ENCODE measurements at places on chromosomes 16 and 17.

- DNase-seq, result no peak
These were observed 23.6 kb downstream of the ALOX15B start for GRCh38 chr17:8062435-8062806.

GRCh38 chr17:31128241-31128640 is 33.5 kb downstream of the NF1 start:
- no peak for DNase-seq

DNA sequence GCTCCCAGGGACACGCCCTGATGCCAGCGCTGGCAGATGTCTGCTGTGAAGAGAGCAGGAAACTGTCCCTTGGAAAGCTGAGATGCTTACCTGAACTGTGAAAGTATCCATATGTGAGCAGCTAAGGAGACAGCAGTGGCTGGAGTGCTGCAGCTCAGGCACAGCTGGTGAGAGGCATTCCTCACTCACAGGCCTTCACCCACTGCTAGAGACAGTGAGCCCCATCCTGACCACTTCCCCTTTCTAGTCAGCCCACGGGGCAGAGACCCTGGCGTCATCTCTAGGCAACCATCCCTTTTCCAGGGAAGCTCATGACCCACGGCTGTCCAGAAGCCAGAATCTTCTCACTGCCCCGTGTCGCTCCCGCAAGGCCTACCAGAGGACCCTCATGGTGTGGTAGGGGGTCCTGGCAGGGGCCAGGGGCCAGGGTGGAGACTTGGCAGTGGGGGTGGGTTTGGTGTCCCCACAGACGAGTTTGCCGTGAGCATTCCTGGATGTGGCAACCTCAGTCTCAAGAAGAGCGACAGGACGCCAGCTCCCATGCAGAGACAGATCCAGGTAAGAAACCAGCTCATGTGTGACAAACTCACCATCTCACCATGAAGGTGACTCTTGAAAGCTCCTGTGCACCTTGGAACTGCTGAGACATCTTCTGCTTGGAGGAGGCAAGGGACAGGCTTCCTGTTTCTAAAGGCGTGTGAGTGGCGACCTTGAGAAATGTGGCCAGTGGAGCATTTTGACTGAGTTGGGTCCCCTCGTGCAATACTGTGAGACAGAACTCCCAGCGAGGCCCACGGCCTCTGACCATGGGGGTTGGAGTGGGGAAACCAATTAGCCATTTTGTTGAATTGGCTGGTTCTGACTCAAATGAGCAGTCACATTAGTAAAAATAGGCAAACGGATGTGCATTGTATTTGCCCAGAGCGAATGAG is at the start of gene SCIMP:
SCIMP (minus strand) TSS at position 216 of the 932 bp plus-strand sequence; CDS start at position 111, 105 bp downstream.
- no peak for DNase-seq

GRCh38 chr17:31061678-31062077 is 33.1 kb upstream of the NF1 start:
- no peak for DNase-seq

GRCh38 chr16:4303973-4304372 is 11.9 kb upstream of the GLIS2 start:
- DNase-seq, result no peak

GRCh38 chr17:12992676-12993075 is 25.2 kb downstream of the ELAC2 start:
- no peak for DNase-seq

GRCh38 chr16:65889533-65889966 is 476.9 kb upstream of the CDH5 start:
- DNase-seq, result no peak

DNA sequence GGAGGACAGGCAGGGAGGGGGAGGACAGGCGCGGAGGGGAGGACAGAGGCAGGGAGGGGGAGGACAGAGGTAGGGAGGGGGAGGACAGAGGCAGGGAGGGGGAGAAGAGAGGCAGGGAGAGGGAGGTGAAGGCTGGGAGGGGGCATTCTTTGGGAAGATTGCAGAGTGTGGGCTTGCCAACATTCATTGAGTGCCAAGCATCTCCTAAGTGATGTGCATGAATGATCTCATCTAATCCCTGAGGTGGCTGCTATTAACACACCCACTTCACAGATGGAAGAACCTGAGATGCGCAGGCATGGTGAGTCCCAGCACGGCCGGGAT is 58.3 kb downstream of the NT5M start:
- DNase-seq, result no peak

- no peak for DNase-seq
These were observed 7.7 kb upstream of the TMEM235 start for GRCh38 chr17:78223765-78224164.

GRCh38 chr16:56551796-56552738 is 12.8 kb upstream of the MT4 start:
- no peak for DNase-seq

- no peak for DNase-seq
These were observed 13.6 kb downstream of the ZC3H7A start for GRCh38 chr16:11783319-11784037.

DNA sequence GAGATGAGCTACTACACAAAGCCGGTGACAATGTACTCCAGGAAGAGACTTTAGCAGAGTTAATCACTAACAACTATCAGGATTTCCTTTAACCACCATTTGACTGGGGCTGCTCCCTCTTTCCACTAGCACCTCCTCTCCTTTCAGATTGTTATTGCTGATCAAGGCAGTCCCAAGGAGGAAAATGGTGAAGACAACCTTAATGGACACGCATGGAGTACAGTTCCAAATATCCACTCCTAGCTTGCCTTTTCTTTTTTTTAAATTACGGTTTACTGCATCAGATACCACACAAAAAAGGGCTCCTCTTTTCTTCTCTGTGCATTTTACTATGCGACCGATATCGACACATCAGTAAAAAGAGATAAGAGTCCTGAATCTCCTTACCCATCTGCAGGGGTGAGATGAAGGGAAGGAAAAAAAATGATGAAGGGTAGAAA is 30.9 kb downstream of the FAM222B start:
- DNase-seq, result no peak

DNA sequence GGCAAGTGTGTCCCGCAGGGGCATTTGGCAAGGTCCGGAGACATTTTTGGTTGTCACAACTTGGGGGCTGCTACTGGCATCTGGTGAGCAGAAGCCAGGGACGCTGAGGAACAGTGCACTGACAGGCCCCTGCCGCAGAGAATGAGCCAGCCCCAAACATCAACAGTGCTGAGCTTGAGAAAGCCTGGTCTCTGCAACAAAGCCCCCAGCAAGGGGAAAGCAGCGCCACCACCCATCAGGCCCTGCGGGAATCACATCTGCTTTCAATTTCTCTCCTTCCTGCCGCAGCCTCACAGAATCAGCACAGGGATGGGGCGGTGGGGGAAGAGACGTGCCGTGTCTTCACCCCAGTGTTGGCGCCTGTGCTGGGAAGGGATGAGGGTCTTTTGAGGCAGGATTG is 14.8 kb upstream of the PRPSAP1 start:
- no peak for DNase-seq

DNA sequence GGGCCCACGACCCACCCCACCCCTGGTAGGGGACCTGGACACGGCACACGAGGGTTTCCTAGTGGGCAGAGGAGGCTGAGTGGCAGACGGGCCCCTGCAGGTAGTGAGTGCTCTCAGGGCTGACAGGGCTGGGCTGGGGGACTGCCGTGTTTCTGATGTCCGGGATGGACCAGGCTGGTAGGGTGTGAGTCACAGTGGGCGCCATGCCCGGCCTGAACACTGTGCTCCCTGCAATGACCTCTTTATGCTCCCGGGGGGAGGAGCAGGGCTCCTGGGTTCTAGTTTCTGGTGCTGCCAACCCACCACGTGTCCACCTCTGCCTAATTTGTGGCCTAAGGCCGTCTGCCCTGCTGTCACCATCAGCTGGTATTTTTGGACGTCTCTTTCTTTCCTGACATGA is 26.3 kb downstream of the ARHGAP23 start:
- no peak for DNase-seq

DNA sequence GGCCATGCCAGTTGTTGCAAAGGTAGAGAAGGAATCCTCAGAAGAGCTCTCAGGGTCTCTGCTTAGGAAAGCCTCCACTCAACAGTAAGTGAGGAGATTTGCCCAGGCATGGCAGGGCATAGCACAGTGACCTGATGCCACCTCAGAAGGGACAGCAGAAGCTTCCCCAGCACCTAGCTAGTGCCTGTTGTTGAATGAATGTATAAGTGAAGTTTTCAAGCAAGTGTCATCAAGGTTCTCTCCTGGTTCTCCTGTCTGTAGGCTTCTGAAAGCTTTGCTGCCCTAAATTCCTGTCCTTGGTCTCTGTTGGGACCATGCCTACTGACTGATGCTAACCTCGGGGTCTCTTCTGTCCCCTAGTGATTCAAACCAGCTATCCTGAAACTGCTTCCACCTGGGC is 114.9 kb upstream of the TBX2 start:
- DNase-seq, result no peak

DNA sequence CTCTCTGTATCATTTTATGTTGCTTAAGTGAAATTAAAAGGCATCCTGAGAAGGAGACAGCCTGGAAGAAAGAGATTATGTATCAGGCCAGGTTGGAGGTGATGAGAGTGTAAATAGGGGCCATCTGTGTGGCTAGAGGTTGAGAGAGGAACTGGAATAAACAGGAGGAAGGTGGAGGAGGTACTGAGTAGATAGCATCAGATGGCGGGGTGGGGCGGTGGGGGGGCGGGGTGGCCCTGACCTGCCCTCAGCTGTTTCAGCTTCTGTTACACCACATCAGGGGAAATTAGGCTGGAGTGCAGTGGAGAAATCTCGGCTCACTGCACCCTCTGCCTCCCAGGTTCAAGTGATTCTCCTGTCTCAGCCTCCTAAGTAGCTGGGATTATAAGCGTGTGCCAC is 6.9 kb upstream of the KCNG4 start:
- DNase-seq, result no peak

- no peak for DNase-seq
These were observed 50.8 kb upstream of the ZCCHC14 start for GRCh38 chr16:87543436-87544191.

DNA sequence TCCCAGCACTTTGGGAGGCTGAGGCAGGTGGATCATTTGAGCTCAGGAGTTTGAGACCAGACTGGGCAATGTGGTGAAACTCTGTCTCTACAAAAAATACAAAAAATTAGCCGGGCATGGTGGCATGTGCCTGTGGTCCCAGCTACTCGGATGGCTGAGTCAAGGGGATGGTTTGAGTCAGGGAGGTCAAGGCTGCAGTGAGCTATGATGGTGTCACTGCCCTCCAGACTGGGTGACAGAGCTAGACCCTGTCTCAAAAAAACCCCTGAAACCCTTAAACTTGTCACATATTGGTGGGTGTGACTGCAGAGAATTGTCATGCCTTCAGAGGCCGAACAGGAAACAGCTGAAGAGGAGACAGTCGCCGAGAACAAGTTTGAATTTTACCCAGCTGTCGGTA is 13.4 kb downstream of the RPTOR start:
- DNase-seq, result no peak

- DNase-seq, result no peak
These were observed 120.3 kb downstream of the AXIN2 start for GRCh38 chr17:65441053-65441605.

- no peak for DNase-seq
These were observed 42.0 kb upstream of the TMC5 start for GRCh38 chr16:19375561-19376158.

- DNase-seq, result no peak
These were observed 577 bp upstream of the HS3ST2 start for GRCh38 chr16:22813223-22813947.

DNA sequence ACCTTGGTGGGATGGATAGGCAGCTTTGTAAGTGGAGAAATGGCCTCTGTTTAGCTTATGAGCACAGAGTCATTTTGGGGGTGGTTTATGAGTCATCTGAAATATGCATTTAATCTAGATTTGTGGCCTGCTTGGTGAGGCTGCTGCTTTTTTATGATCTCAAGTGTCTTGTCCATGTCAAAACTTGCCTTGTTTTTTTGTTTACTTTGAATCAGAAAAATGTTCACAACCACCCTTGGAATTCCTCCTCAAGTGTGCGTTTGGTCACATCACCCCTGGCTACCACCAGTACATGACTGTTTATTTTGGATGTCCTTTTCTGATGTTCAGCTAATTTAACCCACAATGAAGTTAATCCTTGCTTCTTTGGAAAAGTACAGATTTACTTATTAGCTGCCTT is 64.6 kb downstream of the FTO start:
- DNase-seq, result no peak

DNA sequence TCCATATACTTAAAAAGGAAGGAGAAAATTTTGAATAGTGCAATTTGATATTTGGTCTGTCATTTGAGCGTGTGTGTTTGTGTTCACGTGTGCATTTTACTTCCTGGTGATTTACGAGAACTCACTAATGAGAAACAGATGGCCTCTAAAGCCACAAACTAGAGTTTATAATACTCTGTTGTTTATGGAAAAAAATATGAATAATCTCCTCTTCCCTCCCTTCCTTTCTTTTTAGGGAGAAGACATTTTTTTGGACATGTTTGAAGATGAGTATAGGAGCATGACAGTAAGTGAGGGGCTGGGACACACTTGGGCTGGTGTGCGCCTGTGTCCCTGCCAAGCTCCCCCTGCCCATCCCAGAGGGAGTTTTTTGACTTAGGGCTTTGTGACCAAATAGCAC is 102.7 kb downstream of the CLEC16A start:
- DNase-seq, result no peak

DNA sequence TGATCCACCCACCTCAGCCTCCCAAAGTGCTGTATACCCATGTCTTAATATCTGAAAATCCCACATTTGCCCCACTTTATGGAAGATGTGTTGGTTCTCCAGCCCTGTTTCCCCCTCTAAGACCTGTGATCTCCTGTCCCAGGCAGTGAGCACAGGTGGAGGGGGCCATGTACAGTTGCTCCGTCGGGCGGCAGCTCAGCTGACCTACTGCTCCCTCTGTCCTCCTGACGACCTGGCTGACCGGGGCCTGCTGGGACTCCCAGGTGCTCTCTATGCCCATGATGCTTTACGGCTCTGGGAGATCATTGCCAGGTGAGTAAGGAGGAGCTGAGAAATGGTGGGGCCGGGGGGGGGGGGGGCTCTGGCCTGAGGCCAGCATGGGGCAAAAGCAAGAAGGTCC is 6.7 kb upstream of the RNASEK start:
- DNase-seq, result no peak

DNA sequence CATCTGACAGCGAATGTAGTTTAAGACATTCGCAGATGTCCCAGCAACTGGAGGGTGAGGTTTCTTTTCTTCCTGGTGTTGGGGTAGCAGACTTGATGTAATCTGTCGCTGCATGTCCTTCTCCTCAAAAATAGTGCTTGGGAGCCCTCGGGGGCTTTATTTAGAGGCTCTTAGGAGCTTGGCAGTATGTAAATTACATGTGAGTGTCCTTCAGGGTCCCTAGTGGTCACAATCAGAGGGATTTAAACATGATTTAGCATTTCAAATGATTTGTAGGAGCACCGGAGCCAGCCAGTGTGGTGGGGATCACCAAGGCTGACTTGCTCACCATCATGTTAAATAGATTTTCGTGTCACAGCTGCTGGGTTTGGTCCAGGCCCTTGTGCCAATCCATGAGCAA is 8.8 kb upstream of the SALL1 start:
- DNase-seq, result no peak

DNA sequence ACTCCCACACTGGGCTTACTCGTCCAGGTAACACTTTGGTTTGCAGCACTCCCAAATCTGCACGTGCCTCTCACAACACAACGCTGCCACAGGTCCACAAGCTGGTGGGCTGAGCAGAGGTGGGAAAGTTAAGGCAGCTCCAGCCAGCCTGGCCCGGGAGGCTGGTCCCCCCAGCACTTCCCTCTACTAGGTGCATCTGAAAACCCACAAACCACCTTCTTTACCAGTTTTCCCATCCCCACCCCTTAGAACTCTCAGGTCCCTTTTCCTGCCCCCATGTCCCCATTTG is 1.4 kb upstream of the GAA start:
- no peak for DNase-seq

GRCh38 chr17:7523033-7523432 is 25.8 kb upstream of the TNFSF12 start:
- no peak for DNase-seq

- DNase-seq, result no peak
These were observed 411.0 kb downstream of the CPPED1 start for GRCh38 chr16:12392585-12393091.

GRCh38 chr17:38585056-38585917 is 20.5 kb downstream of the SRCIN1 start:
- no peak for DNase-seq
